ENCODE measurements at places on chromosomes 11 and 22.

DNA sequence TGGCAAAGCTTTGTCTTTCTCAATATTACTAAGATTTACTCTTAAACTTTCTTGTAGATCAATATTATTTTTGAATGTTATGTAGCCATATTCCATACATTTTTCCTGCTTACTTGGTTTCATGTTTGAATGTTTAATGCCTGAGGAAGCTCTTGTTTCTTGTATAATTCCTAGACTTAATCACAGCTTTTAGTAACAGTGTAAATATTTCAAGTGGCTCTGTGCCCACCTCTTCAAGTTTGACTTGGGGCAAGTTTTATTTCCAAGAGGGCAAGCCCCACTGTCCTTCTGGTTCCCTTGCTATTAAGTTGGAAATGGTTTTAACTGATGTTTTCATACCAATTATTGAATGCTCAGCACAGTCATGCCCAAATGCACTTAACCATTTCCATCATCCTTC lies 1004.1 kb downstream of the OPCML start:
- no peak for DNase-seq

- DNase-seq: no peak
Observed at GRCh38 chr22:32079130-32080089, 36.3 kb downstream of the SLC5A1 start.

DNA sequence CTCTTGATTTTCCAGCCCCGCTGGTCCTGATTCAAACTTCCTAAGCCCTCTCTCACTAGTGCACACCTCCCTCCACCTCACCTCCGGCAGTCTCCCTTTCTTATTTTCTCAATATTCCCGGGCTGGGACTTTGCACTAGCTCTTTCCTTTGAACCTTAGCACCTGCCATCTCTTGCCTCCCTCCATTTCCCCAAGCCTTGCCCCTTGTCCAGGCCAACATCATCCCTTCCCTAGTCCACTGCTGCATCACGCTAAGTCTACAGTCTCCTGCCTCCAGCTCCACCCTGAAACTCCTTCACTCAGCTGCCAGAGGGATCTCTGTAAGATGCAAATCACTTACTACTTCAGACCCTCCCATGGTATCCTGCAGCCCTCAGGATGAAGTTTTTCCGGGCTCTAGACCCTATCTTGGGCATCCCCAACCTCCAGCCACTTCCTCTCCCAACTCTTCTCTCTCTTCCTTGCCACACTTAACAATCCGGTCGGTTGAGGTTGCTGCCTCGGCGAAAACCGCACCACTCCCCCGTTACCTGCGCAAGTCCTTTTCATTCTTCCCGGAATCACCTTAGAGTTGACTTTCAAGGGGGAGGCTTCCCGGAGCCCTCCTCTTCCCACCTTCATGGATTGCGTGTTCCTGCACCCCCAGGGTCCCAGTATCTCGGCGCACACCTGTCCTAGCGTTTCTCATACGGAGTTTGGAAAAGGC lies 42.7 kb downstream of the NECTIN1 start:
- DNase-seq: no peak

- DNase-seq: peak; percentile 99
Observed at GRCh38 chr11:72102946-72103753, at the start of gene LAMTOR1. LAMTOR1 (minus strand) TSS chr11:72103297; CDS start chr11:72103224, 73 bp downstream.

- no peak for DNase-seq
Observed at GRCh38 chr11:45816614-45817013, 11.7 kb downstream of the SLC35C1 start.

All from SHP77 treated with DMSO at 0.1 percent for 48 hours (cell line).